NCI-H524 treated with DMSO at 0.1 percent for 48 hours (cell line): ENCODE measurements at places on chromosomes 2 and 18.

DNA sequence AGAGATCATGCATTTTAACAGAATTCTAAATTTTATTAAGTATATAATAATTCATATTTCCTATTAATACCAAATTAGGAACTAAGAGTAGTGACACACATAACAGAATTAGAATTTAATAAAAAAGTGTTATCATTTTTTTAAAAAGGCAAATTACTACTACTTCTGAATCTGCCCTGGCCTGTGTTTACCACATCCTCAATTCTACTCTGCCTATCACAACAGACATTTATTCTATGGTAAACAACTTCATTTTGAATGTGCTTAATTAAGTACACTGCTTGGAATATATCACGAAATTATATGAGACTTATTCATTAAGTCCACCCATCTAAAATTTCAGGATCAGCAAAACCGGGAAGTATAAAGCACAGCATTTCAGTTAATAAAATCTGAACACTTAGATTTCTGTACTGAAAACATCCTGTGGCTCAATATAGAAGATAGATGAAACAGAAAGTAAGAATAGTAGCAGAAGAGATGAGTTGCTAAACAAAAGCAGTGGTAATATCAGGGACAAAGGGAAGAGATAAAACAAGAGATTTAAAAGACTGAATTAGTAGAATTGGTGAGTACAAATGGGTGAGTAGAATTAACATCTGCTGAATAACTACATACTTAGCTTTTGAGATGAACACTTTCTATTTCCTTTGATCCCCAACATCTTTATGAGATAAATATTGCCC, 3.7 kb downstream of the SMC6 start:
- no peak for DNase-seq

GRCh38 chr2:75607400-75607798, 39.2 kb upstream of the MRPL19 start:
- no peak for DNase-seq

GRCh38 chr2:21042958-21043743, 722 bp downstream of the APOB start:
- peak; percentile 22 for DNase-seq

- no peak for DNase-seq
Measured at GRCh38 chr2:10141736-10142639, 19.4 kb downstream of the RRM2 start.

DNA sequence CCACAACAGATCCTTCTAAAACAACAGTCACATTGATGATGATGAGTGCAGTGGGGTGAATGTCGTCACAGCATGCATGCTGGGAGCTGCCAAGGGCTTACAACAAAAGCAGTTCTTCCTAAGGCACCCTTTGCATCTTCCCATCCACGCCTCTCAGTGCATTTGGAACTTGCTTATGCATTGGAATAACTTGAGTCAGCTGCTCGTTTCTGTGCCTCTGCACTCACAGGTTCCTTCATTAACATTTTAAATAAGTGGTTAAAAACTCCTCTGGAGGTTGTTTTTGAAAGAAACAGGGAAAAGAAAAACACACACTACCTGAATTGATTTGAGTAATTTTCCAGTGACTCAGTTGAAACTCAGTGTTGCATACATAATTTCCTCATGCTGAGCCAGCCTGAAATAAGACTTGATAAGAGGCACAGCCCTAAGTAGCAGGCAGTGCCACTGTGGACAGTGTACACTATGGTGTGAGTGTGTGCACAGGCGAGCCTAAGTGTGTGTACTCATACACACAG, 46.8 kb upstream of the TRIM43B start:
- no peak for DNase-seq

DNA sequence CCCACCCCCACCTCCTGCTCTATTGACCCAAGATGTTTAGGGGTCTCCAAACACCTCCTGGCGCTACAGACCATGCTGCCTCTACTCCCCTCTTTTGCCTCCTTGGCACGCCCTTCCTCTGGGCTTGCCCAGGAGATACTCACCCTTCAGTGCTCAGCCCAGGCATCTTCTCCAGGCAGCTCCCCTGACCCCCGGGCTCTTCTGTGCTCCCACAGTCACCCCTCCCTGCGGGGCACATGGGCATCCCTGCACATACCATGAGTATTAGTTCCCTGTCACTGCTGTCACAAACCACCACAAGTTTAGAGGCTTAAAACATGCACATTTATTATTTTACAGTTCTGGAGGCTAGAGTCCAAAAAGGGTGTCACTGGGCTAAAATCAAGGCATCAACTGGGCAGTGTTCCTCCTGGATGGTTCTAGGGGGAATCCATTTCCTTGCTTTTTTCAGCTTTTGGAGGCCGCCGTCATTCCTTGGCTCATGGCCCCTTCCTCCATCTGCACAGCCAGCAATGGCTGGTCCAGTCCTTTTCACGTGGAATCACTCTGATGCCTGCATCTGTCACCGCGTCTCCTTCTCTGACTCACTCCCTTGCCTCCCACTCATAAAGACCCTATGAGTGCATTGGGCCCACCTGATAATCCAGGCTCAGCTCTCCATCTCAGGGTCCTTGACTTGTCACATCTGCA, 230.4 kb upstream of the COPS8 start:
- DNase-seq: no peak

DNA sequence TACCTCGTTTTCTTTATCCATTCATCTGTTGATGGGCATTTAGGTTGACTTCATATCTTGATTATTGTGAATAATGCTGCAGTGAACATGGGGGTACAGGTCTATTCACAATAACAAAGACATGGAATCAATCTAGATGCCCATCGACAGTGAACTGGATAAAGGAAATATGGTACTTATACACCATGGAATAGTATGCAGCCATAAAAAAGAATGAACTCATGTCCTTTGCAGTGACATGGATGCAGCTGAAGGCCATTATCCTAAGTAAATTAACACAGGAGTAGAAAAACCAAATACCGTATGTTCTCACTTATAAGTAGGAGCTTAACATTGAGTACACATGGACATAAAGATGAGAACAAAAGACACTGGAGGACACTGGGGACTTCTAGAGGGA, 111.6 kb downstream of the LAMA3 start:
- no peak for DNase-seq

- DNase-seq: no peak
Measured at GRCh38 chr2:108345951-108346350, 31.8 kb upstream of the SULT1C4 start.

DNA sequence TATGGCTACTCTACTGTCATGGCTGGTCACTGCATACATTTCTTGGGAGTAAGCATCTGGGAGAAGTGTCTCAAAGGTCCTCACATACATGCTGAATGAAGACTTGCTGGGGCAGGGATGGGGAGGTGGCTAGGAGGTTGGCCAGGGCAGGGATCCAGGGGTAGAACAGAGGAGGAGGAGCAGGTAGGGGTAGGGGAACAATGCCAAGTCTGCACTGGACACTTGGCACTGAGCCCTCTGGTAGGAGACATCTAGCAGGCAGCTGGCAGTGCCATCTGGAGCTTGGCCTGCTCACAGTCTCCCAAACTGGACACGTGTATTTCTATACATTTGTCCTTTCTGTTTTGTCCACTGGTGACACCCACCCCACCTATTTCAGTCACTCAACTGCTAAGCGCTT, 62.7 kb upstream of the REV1 start:
- no peak for DNase-seq

GRCh38 chr2:2187196-2187595, 143.9 kb downstream of the MYT1L start:
- DNase-seq: no peak

DNA sequence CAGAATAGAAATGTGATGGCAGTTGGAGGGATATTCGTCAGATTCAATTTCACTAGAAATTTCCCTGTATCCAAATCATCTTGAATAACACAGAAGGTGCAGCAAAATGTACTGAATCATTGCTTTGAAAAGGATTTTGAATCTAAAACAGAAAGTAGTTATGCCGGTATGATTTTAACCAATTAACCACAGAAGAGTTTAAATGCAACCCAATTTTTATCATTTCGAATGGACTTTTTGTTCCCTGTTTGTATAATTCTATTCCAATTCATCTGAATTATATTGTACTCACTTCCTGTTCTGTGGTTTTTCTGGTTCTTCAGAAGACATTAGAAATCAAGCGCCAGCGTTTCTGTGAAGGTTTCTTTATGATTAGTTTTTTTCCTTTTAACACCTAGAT, 190.4 kb downstream of the MYO3B start:
- DNase-seq: no peak

- no peak for DNase-seq
Measured at GRCh38 chr18:28005164-28005563, 171.8 kb downstream of the CDH2 start.

DNA sequence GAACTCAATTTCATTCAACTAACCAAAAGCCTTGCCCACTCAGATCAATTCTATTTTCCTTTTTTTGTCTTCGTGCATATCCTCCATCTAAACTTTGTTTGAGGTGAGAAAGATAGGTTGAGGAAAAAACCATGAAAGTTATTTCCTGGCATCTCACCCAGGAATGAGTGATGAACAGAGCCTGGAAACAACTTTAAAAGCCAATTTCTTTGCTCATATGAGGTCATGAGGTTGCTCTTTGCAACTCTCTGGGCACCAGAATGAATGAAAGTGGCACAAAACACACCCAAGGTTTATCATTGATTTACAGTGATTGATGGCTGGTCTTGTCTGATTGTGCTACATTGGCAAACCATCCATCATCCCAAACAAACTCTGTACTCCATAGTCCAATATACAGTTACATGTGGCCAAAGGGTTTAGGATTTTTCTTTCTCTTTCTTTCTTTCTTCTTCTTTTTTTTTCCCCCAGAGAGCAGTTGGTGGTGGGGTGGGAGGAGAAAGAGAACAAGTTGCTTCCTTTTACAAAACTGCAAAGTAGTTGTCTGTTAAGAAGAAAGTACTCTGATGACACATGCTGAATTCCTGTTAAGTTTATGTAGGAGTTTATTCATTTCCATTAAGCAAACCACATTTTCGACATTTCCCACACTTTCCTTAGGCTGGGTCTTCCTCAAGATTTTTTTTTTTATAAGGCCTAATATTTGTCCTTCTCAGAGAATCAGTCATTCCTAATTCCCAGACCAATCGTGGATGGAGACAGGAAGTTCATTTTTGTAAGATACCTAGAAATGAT, 575.9 kb upstream of the ZEB2 start:
- DNase-seq: no peak

GRCh38 chr2:38274286-38275276, 102.5 kb downstream of the ATL2 start:
- DNase-seq: peak; percentile 4

GRCh38 chr2:70145851-70146739, 44.7 kb downstream of the C2orf42 start:
- no peak for DNase-seq

DNA sequence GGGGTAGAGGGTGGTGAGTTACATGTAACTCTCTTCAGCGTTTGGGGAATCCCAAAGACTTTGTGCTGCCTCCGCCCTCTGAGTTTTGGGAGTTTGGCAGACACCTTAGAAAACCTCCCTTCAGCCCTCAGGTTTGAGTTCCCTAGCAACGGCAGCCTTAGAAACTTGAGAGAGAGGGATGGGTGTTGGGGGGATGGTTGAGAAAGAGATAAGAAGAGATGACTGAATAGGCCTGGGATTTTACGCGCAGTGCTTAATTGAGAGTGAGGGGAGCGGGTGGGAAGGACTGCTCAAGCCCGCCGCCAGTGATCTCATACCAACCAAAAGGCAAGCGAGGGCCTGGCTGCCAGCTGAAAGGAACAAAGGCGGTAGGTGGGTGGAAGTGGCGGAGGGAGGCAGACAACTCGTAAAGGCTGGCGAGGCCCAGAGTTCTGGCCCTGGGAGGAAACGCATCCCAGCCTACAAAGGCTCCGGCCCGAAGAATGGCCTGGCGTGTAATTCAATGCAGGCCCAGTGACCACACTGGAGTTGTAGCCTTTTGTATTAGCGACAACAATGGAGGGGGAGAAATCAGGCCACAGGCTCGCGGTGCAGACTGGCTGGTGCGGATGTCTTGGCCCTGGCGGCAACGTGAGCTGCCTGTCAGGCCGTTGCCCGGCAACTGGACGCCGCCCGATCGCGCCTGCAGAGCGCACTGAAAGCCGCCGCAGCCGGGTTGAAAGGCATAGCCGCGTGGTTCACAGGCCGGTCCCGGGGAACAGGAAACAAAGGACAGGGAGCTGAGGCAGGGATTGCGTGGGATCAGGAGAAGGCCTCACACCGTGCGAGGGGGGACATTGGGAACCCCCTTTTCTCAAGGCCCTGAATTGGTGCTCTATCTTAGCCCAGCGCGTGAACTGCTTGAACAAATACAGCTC, 39.9 kb upstream of the DARS1 start:
- peak; percentile 17 for DNase-seq

DNA sequence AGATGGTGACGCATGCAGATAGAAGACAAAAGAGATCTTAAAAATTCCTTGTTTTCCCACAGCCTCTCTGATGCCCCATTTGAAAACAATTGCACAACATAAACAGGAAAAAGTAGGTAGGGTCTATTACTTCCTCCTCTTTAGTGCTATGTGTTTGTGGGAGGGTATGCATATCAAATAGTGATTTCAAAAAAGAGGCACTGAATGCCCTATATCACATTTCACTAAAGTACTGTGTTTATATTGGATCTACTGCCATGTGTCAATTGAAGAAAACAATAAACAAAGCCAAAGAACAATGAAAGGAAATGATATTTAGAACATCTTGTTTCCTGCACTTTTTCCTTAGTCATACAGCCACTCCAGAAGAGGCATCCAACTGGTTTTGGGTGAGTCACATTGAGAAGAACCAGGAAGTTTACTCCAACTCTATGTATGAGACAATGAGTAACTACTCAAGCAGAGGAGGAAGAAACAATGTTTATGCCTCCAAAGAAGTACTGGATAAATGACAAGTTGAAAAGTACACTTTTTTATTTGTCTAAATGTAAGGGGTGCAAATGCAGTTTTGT, 583.6 kb downstream of the FBXO15 start:
- no peak for DNase-seq

GRCh38 chr18:61842146-61842545, 50.7 kb downstream of the RNF152 start:
- DNase-seq: no peak
